ENCODE measurements at places on chromosomes 16 and 17.

GRCh38 chr16:52051414-52052172 lies 495.4 kb downstream of the TOX3 start:
- DNase-seq = no peak

DNA sequence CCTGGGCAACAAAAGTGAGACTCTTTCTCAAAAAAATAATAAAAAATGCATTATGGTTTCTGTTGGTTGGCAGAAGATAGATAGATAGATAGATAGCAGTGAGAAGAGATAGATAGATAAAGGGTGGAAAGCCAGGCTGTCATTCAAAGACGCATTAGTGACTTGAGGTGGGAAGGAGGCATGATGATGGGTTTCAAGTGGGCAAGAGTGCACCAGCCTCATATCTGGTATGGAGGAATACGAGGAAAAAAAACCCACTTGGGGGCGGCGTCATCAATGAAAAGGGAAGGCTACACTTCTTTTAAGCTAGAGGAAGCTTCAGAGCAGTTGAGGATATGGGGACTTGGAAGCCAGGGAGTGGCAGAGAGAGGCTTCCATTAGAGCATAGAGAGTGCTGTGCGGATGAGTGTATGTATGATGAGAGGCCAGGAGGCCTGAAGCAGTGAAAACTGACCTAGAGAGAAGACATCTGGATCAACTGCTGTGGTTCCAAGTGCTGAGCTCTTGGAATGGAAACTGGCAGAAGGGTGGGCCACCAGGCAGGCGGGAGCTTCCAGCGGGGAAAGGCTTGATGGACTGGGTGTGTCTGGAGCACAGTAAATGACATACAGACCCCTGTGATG lies 31.8 kb downstream of the CEP95 start:
- DNase-seq = no peak

GRCh38 chr17:27760069-27760885 lies 40.1 kb downstream of the NOS2 start:
- peak; percentile 35 for DNase-seq

DNA sequence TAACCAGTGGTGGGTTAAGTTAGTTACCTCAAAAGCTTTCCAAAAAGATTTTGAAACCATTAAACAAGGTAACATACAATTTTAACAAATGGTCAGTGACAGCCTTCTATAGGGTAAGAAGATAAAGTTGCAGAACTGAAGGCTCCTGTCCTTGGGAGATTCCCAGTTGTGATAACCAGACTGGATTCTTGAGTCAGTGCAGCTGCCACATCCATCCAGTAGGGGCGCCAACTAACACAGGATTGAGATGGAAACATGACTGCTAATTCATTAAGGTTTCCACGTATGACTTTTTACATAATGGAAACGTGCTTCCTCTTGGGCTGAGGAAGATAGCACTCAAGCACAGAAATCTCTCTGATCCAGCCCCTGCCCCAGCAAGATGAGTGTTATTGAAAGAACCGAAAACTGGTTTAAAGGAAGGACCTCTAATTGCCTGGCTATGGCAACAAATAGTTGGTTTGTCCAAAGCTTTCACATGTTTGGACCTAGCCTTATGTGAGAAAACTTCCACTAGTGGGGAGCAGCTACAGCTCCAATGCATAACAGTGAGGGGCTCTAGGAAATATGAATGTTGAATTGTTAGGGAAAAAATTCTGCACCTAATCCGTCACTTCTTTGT lies 269.8 kb upstream of the MYOCD start:
- peak; percentile 3 for DNase-seq

DNA sequence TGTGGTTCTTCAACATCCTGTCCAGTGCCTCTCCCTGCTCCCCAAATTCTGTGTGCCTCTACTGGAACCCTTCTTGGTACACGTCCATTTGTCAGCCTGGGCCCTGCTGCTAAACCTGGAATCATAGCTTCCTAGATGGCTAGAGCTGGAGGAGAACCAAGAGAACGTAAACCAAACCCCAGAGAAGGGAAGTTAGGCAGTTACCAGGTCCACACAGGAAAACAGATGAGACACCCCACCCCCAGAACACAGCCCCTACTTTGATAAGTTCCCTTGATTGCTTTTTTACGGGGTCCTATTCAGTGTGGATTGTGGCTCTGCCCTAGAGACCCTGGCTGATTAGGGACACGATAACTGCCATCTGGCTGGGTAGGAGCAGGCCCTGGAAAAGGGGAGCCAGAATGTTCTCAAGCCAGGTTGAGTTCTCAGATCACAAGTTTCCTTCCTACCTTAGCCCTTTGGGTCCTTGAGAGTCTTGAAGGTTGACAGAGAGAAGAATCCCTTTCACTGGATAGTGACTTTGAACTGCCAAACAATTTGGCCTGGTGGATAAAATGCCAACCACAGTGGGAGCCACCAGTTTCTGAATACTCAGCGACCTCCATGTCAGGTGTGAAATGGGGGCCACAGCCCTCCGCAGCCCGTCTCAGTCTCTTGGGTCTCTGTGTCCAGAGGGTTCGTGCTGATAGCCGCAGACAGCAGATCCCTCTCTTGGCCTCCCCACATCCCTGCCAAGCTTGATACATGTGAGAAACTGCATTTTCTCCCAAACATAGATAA lies 7.9 kb downstream of the TBX4 start:
- DNase-seq = no peak

DNA sequence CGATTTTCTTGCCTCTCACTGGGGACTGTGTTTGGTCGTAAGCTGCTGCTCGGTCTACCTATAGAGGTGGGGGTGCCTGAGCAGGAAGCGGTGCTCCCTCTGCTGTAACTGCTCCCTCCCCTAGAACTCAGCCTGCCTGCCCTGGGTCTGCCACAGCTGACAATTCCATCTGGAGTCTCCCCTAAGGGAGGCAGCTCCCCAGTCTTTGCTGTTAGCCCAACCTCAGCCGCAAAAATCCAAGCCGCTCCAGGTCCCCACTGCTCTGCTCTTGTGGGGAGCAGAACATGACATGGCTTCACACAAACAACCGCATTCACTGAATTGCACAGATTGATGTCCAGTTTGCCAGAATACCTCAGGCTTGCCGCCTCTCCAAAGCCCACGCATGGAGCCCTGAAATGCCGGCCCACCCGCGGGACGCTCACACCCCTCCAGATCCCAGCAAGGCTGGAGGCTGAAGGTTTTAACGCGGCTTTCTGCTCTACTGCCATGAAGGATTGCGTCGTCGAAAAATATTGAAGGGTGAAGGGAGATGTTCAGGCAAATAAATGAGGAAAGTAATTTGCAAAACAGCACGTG lies 221.5 kb upstream of the FOXF1 start:
- no peak for DNase-seq

DNA sequence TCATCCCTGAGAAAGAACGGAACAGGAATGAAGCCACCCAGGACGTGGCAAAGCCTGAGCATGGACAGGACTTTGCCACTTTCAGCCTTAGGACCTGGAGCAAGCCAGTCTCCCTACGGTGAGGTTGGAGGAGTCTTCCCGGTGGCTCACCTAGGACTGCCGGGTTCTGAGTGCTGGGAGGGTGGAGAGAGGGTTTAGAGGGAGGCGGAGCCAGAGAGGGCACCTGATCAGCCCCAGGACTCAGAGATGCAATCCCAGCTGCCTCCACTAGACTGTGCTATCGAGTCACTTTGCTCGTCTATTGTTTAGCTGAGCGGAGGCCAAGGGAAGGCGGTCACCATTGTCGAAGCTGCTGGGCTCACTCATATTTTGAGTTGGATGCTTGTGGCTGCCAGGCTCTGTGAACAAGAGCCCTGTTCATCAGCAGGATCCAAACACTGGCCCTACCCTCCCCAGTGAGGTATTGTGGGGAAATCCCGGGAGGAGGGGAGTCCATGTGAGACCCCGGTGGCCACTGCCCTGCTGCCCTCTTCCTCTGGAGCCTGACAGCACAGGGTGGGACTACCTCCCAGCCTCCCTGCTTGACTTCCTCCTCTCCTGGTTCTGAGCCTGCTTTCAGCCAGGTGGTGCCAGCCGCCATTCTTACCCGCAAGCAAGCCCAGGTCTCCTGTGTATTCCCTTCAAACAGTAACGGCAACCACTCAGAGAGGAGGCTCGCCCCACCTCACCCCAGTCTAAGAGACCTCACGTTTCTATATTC lies 7.0 kb downstream of the KRT14 start:
- DNase-seq = peak; percentile 66

GRCh38 chr17:59751955-59752413 lies 44.5 kb downstream of the VMP1 start:
- no peak for DNase-seq

DNA sequence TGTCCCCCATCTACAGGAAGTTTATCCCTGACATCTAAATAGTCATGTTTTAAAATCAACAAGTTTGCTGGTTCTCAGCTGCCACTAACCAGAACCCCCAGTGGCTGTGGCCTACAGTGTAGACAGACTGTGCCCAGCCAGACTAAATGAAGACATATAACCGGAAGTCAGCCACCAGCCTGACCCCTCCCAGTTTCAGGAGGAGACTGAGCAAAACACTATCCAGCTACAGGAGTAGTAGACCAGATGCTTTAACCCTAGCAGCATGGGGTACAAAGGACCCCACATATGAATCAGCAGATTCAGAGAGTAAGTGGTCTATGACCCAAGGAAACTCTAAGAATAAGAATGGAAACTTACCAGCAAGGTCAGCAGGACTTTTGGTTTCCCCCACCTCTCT lies 83.4 kb downstream of the HIC1 start:
- no peak for DNase-seq
